Stimulated activated CD4-positive, alpha-beta T cell treated with anti-CD3 and anti-CD28 coated beads, Interleukin-4, amount 100 ng/mL, for 24 hours (primary cell): ENCODE measurements at places on chromosomes 4 and X.
A peak's percentile ranks its signal among the peaks of the same experiment; 100 is the strongest.

- DNase-seq, result no peak
Observed at GRCh38 chr4:104262678-104263077, 232.0 kb downstream of the CXXC4 start.

DNA sequence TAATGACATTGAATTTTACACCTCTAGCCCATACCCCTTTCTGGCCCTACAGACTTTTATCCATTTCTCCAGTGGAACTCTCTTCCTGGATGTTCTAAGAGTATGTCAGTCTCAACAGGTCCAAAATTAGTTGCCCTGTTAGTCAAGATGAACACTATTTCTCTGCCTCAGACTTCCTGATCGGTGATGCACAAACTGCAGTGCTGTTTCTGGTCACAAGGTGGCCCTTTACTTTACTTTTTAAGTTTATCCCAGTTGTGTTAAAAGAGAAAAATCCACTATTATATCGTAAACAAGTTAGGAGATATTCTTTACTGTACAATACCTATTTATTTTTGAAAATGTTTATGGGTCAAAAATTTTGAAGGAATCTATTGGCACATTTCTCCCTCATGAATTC, 13.1 kb downstream of the TCEAL7 start:
- peak; percentile 25 for DNase-seq

- DNase-seq, result no peak
Observed at GRCh38 chr4:134936014-134936413, 734.4 kb upstream of the PABPC4L start.

GRCh38 chrX:45322382-45322781, 121.7 kb upstream of the DIPK2B start:
- DNase-seq, result peak; percentile 20

- no peak for DNase-seq
Observed at GRCh38 chr4:53937918-53938317, 126.5 kb downstream of the CHIC2 start.

DNA sequence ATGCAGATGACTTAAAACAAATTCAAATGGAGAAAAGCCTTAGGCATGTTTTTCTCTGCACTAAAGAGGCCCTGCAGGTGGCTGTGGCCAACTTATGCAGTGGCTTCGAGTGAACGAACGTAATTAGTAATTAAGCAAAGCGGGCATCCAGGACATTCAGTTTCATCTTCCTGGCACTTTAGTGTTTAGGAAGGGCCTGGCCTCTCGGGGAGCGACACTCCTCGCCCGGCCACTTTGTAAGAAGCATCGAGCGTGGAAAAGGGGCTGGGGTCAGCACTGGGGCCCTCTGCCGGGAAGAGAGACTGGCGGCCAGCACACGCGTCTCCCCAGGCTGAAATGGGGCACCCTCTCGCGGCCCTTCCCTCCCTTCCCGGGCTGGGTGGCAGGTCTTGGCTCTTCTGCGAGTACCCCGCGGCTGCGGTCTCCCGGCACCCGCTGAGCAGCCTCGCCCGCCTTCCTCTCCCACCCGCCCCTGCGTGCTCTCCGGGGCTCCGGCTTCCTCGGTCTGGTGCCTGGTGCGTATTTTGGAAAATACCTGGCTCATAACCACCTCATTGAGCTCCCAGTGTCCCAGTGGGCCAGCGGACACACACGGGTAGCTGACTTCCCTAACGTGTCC, 677 bp upstream of the CYP4V2 start:
- peak; percentile 51 for DNase-seq

DNA sequence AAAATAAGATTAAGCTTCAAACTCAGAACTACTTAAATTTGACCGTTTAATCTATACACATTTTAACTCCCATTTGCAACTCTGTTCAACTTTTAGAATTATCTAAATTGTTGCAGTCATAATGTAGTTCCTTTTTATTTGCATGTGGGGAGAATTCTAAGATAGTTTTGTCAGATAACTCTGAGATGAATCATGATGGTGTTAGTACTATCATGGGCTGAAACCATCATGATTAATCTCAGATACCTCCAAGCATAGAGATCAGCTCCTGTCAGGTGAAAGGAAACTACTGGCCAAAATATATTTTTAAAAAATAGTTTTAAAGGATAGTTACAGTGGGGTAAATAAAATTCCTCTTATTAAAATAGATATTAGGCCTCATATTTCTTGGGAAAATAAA, 39.0 kb downstream of the FBXO8 start:
- no peak for DNase-seq

DNA sequence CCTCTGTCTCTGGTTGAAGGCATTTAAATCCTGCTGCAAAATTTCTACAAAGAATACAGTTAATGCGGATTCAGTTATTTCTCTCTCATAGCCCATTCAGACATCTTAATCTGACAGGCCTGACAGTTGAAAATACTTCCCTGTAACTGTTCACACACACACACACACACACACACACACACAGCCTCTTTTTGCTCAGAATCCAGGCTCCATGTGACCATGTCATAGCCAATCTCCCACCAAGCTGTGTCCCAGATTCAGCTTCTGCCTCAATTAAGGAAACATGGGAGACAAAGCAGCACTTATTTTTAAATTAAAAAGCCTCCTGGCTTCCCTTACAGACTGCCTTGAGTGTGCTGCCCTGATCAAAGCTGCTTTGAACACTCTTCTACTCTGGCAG, 49.3 kb upstream of the EFHC2 start:
- no peak for DNase-seq

- no peak for DNase-seq
Observed at GRCh38 chr4:56324011-56324610, 63.2 kb downstream of the AASDH start.

- peak; percentile 69 for DNase-seq
Observed at GRCh38 chrX:16882702-16883486, 12.7 kb upstream of the RBBP7 start.

DNA sequence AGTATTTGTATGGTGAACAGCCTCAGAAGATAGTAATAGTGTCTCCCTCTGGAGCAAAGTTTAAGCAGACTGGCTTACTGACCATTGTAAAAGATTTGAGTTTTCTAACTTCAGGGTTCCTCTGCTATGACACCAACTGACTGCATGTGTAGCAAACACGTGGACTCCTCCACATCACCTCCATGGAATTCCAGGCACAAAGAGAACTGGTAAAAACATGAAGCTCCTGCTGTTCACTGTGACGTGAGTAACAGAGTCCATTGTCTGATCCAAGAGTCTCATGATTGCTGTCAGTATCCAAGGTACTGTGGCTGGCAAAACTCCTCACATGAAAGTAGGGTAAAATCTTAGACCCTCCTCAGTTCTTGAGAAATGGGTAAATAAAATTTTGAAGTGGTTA, 107.6 kb upstream of the FAM9B start:
- no peak for DNase-seq

DNA sequence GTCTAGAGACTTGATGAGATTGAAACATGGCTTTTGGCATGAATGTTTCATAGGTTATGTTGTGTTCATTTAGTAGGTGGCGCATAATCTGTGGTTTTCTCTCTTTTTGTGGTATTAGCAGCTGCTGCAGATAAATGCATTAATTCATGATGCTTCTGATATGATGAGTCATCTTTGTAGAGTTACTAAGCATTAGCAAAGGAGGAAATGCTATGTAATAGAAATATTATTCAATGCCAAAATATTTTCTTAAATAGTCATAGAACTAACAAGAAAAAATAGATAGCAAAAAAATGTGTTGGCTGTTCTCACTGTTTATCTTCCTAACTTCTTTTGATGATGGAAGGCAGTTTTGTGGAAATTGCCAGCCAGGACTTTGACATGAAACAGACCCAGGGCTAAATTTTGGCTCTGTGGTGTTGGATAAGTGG, 3.6 kb downstream of the ZXDB start:
- DNase-seq, result no peak

GRCh38 chr4:157667836-157668235, 447.3 kb downstream of the GRIA2 start:
- DNase-seq, result no peak

DNA sequence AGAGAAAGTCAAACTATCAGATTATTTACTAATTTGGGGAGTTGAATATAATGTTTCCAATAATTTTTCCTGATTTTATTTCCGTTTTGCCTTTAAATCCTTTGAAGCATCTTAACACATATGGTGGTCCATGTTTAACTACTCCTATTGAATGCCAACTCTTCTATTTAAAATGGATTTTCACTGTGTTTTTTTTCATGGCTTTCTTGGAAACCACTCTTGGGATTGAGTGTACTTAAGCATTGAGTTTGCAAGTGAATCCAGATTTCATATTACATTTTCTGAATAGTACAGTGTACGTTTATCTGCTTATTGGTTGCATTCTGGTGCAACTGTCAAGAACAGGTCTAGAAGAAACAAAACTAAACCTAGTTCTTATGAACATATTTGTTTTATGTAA, 45.6 kb downstream of the RAPGEF2 start:
- no peak for DNase-seq

DNA sequence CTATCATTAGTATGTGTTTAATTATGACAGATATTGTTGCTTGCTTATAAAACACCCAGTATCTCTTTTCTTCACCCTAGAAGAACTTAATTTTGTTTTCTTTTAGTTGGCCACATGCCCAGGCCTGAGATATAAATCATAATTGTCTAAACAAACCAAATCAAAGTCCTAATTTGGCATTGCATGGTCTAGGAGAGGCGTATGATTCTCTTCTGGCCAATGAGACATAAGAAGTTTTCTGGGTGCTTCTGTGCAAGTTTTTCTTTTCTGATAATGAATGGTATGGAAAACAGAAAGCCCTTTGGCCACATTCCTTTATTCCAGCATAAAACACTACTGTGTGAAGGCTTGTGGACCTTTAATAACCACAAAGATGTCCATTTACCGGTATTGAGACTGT, 192.9 kb upstream of the CTSO start:
- DNase-seq, result no peak

GRCh38 chr4:43148481-43148880, 256.0 kb downstream of the GRXCR1 start:
- DNase-seq, result no peak

DNA sequence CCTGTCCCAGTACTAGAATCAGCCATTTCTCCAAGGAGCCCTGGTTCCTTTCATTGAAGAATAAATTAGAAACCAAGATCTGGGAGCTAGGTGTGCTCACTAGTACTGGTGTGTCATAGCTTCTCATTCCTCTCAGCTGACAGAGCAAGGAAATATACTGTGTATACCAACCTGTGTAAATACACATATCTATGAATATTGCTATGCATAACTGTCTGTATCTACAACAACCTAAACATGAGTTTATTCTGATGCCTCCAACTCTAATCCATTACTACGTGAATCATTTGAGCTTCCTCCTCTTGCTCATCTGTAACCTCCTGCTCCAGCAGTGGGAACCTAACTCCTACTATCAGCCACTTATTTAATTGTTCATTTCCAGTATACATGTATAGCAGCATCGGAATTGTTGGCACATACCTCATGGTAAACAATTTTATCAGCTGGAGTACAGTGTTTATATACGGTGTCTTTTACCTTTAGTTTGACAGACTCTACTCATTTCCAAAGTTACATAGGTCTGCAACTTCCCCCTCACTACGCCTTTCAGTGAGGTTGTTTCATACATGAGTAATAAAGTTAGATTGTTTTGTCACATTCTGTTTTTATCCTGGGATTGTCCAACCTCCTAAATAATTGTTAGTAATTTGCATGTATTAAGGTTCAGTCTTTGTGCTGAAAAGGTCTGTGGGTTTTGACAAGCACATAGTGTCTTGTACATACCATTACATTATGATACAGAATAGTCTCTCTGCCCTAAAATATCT, 7.1 kb upstream of the SCRG1 start:
- DNase-seq, result no peak
